ENCODE measurements at places on chromosomes 2 and 18.

- no peak for DNase-seq
These were observed 137.6 kb upstream of the DSEL start for GRCh38 chr18:67654101-67654500.

DNA sequence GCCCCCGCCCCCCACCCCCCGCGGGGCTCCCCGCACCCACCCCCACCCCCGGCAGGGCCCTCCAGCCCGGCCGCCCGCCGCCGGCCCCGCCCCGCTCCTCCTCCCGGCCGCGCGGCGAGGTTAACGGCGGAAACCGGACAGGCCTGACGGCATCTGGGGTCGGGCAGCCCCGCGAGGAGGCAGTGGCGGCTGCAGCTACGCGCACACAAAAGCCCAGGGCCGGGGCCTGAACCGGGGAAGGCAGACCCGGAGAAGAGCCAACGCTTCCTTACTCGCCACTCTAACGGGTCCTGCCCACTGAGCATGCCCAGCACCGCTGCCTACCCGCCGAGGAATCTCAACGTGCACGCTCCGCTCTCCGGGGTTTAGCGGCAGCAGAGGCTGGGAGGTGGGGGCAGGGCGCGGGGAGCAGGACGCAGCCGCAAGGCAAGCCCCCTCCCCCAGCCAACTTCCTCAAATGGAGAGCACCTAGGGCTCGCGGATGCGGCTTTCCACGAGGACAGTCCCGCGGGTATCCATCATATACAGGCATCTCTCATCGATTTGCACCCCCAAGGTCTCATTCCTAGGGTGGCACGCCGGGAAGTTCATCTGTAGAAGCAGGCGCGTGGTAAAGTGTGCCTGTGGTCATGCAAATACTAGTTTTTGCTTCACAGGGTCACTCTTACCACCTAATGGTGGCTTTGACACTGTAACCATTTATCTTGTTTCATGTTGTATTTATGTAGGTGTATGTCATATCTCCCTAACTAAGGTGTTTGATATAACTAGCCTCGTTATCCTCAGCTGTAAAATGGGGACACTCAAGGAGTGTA is at the start of gene MEMO1:
Gene MEMO1, minus strand, starts transcription at position 339 of the 815 bp plus-strand sequence. CDS start 761 bp downstream, outside the sequence.
- peak; percentile 80 for DNase-seq

- no peak for DNase-seq
These were observed 18.6 kb downstream of the DNMT3A start for GRCh38 chr2:25323042-25323514.

GRCh38 chr2:20573620-20574422 is 77.1 kb downstream of the HS1BP3 start:
- no peak for DNase-seq

GRCh38 chr18:48468151-48468550 is 59.0 kb upstream of the ZBTB7C start:
- DNase-seq = no peak

GRCh38 chr2:222281506-222281905 is 17.3 kb downstream of the PAX3 start:
- DNase-seq = no peak

GRCh38 chr2:241833101-241833663 is 24.2 kb downstream of the NEU4 start:
- DNase-seq = no peak

GRCh38 chr2:8115456-8115855 is 566.4 kb upstream of the ID2 start:
- no peak for DNase-seq

GRCh38 chr2:163641986-163642385 is 93.8 kb downstream of the FIGN start:
- DNase-seq = no peak

DNA sequence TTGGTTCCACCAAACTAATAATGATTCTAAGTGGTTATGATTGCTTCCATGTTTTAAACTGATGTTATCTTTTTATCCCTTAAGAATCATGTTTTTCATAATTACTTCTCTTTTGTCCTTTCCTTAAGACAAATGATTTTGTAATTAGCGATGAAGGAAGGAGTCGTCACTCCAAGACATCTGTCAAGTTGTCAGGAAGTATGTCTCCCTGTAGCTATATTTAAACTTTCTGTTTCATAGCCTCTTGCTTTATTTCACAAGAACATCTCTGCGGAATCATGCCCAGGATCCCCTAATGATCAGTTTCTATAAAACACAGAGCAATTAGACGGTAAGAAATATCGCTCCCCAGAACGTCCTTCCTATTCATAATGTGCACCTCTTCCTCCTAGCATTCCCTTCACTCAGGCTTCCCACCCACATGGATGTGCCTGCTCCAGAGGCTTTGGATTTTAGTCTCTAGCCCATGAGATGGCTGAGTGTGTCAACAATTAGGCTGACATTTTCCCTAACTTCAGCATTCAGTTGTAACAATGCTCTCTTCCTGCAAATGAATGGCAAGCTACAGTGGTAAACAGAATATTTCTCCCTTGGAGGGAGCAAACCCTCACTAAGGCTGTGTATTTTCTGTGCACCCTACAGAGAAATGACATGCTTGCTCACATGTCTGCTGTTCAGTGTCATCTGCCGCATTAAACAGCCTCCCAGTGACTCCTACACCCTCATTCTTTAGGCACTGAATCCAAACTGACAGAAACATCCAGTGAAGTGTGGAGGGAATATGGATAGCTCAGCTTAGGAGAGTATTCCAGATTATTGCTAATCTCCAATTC is 879.6 kb upstream of the CELF4 start:
- DNase-seq = no peak

DNA sequence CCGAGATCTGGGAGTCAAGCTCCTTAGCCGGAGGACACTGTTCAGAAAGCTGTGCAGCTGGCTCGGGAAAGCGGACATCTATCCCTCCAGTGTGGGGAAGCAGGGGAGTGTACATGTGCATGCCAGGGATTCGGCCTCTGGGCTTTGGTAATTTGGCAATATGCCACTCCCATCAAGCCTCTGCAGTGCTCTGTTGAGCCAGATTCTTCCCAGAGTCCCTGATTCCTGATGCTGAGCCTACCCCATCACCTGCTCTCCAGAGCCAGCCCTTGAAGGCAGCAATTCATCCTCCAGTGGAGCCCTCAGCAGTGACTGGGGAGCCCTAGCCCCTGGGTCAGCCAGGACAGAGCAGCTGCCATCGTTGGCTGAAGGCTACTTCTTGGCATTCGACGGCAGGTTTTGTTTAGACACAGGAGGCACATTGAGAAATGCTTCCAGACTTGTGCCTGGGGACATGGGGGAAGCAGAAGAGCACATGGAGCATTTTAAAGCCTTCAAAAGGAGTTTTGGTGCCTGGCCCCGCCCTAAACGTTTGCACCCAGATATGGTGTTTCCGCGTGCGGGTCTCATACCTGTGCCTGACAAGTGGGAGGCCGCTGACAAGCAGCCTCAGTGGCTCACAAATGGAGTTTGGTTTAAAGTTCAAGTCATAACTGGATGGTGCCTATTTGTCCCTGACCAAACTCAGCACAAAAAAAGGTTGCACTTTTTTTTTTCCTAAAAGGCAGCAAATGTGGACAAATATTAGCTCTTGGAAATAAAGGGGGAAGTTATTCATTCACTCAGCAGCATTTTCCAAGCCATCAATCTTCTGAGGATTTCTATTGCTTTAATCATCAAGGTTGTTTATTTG is 272.8 kb downstream of the CYRIA start:
- DNase-seq = no peak

DNA sequence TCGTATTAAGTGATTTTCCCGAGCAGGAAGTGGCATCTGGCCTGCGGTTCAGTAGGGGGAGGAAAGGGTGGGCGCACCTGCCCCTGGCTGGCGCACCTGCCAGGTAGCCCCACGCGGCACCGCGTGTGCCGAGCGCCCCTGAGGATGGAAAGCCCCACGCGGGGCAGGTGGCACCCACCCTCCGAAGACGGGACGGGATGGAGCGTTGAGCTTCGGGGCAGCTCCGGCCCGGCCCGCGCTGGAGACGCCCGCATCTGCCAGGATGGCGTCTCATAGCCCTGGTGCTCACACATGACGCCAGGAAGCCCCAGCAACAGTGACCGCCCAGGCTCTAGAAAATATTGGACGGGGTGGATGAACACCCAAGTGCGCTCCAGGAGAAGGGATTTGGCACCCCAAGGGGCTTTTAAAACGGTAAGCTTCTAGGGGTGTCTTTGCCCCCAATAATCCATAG is 2.5 kb upstream of the NFATC1 start:
- no peak for DNase-seq

DNA sequence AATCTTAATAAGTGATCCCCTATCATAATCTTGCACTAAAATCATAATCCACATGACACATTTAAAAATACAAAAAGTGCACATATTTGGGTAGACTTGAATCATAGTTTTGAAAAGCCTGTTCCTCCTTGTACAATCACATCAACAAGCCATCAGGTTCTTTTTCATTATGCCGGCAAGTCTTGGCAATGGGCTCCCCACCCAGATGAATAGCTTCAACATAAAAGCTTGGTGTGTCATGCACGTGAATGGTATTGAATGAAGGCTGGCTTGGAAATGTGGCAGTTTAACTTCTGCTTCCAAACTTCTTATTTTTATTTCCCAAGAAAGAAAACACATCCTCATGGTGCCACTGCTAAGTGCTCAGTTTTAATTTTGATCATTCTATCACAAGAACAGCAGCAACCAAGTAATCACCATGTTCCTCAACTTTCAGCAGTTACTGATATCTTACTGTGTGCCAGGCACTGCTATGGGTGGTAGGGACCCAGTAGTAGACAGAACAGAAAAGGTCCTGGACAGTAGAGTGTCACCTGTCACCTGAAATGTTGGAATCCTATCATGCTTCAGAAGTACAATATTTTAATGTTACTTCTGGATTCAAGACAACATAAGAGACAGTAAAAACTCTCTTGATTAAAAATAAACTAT is 89.9 kb downstream of the AP1S3 start:
- DNase-seq = no peak

- DNase-seq = no peak
These were observed 6.1 kb downstream of the DCTN1 start for GRCh38 chr2:74373985-74374384.

GRCh38 chr2:200319548-200320337 is 13.2 kb downstream of the SPATS2L start:
- DNase-seq = no peak

- DNase-seq = peak; percentile 19
These were observed 490.2 kb upstream of the KLHL29 start for GRCh38 chr2:22894761-22895160.

DNA sequence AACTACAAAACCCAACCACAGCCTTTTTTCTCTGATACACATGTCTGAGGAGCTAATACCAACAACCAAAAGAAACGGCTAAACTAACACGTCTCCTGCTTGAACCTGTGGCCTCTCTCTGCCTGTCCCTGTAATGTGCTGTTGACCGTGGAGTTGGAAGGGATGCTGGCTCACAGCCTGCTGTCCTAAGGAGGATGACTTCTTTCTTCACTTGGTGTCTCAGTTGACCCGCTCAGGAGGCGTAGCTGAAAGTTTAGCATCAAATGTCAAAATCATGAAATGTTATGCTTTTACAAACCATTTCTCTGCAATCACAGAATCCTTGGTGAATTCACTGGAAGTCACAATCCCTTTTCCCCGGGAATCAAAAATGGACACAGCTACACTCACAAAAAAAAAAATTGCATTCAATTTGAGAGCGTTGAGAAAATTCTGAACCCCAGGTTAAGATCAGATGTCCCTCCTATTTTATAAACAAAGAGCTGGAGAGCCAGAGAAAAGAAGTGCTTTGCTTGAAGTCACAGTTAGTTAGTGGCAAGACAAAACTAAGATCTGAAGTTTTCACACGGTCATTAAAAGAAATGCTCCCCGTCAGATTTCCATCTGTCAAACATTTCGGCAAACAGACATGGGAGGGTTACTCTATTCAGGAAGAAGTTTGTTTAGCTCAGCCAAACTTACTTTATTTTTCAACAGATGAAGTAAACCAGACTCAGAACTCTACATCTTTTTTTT is 74.3 kb downstream of the IRS1 start:
- no peak for DNase-seq

- no peak for DNase-seq
These were observed 4.8 kb upstream of the B3GNT7 start for GRCh38 chr2:231390667-231391066.

GRCh38 chr2:236175548-236176150 is 7.5 kb upstream of the GBX2 start:
- no peak for DNase-seq
